ENCODE measurements at places on chromosomes 2 and 18.

GRCh38 chr2:20333738-20334137 lies 16.9 kb downstream of the PUM2 start:
- no peak for DNase-seq

DNA sequence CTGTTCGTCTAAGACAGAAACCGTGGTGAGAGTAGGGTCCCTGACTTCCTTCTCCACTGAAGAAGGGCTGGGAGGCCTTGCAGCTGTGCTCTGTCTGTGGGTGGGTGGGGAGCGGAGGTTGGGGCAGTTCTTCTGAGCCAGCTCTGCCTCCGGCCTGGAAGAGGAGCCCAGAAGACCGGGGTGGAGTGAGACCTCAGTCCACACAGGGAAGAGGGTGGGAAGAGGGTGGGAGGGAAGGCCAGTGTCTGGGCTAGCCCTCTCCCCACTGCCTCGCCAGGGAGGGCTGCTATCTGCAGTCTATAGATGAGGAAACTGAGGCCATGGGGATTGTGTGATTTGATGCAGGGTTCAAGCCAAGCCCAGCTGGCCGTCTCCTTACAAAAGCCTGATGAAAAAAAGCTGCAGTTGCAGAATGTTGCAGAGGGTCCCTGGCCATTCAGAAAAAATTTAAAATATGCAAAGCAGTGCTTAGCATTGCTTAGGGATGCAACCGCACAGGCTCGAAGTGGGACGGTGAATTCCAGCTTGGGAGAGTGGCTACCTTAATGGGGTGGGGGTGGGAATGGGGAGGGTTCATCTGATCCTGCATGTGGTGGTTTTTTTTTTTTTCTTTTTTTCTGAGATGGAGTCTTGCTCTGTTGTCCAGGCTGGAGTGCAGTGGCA lies 181.6 kb upstream of the HS6ST1 start:
- no peak for DNase-seq

GRCh38 chr2:85523062-85523902 lies 15.7 kb upstream of the MAT2A start:
- no peak for DNase-seq

DNA sequence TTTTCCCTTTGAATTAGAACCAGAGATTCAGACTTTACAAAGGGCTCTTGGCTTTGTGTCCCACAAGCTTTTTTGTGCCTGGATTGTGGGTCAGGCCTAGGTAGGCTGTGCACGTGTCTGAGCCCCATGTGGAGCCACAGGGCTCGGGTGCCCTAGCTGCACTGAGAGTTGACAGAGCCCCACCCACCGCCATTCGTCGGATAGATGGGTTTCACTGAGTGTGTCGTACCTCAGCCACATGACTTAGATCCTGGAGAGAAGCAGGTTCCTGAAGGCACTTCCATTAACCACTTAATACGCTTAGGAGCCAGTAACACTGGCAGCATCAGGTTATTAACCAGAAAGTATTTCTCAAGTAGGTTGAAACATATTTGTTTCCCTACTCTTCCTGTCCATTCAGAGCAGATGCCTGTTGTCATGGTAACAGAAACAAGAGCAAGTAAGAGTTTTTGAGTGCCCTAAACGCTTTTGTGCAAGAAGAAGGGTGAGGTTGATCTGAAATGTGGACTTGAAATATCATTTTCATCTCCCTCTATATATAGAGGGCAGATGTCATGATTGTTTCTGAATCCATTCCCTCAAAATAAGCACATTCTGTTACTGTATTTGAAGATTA lies 30.0 kb downstream of the ADCYAP1 start:
- no peak for DNase-seq

- no peak for DNase-seq
Observed at GRCh38 chr2:202135091-202135874, 62.2 kb downstream of the KIAA2012 start.

DNA sequence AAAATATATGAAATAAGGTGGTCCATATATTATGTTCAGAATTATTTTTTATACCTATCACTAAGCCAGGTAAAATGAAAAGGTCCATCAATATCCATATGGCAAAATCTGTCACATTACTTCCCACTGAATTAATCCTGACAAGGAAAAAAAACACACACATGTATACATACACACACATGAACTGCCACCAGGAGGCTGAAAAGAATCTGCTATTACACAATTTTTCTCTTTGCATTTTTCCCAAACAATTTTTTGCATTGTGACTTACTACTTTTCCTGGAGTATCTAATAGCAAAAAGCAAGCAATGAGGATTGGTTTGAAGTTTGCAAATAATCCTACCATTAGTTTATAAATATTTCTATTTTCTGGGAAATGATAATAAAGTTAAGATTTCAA lies 128.2 kb upstream of the CD226 start:
- DNase-seq, result no peak

- DNase-seq, result no peak
Observed at GRCh38 chr2:55063713-55064323, 13.6 kb upstream of the RTN4 start.

DNA sequence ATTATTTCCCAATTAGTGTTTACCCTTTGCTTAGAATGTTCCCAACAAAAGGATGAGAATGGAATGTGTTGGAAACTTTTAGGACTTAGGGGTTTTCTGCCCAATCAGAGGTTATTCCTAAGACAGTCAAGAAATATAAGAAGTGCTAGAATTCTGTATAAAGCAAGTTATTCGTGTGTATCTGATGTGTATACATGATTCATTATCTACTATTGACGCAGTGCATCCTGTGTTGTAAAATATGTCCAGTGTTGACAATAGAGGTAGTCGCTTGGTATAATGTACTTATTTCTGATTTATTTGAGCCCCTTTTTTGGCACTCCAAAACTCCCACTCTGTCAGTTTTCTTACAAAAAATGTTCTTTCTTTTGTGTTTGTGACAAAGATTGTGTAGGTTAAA lies 881 bp downstream of the PIKFYVE start:
- DNase-seq, result no peak

Measured in NCI-H2029 treated with DMSO at 0.1 percent for 48 hours (cell line).